ENCODE measurements at places on chromosomes 16 and 17. TPM values are rescaled to one million over a fixed set of nuclear protein-coding genes. Genes with fewer than 3 reads are reported as not detected.

ADGRG3 gene
- not detected for total RNA-seq

FBXW10B gene
- total RNA-seq: 2.3 TPM

ASPSCR1 gene
- 16.7 TPM for total RNA-seq

MPO gene
- not detected for total RNA-seq

PCTP gene
- 16.5 TPM for total RNA-seq

WNT3 gene
- total RNA-seq: 1.3 TPM

PLA2G10 gene
- 0.71 TPM for total RNA-seq

SEZ6L2 gene
- total RNA-seq: 2.6 TPM

PRSS53 gene
- total RNA-seq: 1.4 TPM

AOC3 gene
- 0.14 TPM for total RNA-seq

CCL3 gene
- total RNA-seq: not detected

ASGR2 gene
- total RNA-seq: not detected

PPP1R27 gene
- total RNA-seq: not detected

KCNH6 gene
- not detected for total RNA-seq

TMC7 gene
- total RNA-seq: 2.6 TPM

TNFRSF13B gene
- total RNA-seq: not detected

ABI3 gene
- not detected for total RNA-seq

SULT1A4 gene
- 1.7 TPM for total RNA-seq

UBE2I gene
- total RNA-seq: 76.7 TPM

IRX3 gene
- total RNA-seq: 5.1 TPM

SLC16A5 gene
- 3.4 TPM for total RNA-seq

WNT9B gene
- not detected for total RNA-seq

TAT gene
- total RNA-seq: not detected

LPO gene
- not detected for total RNA-seq

ARHGAP23 gene
- total RNA-seq: 46.2 TPM

CACNG3 gene
- total RNA-seq: not detected

SLC35G6 gene
- not detected for total RNA-seq

CD300LG gene
- total RNA-seq: not detected

FOXN1 gene
- total RNA-seq: 0.07 TPM

ELMO3 gene
- total RNA-seq: 35.7 TPM

APOH gene
- total RNA-seq: not detected

ZG16B gene
- 0.68 TPM for total RNA-seq

C1QTNF1 gene
- total RNA-seq: 38.9 TPM

Measured in foreskin keratinocyte (primary cell).